ENCODE measurements at places on chromosomes 1 and 21.

DNA sequence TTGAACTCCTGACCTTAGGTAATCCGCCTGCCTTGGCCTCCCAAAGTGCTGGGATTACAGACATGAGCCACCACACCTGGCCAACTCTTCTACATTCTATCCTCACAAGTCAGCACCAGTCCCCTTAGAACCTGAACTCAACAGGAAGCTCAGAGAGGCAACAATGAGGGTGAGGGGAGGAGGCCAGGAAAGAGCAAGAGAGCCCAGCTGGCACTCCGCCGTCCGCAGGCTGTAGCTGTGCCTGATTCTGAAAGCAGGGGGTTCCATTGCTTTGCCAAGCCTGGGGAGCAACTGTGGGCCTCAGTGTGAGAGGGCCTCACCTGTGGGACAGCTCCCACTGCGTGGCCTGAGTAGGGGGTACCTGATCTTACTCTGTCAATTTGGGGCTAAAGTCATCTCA, 18.7 kb downstream of the STK40 start:
- peaks cover 21% of the 10 kb centered on the region for H3K36me3 ChIP-seq
- no peak overlapping the region for H3K4me3 ChIP-seq
- no peaks in the 10 kb centered on the region for H3K27me3 ChIP-seq

DNA sequence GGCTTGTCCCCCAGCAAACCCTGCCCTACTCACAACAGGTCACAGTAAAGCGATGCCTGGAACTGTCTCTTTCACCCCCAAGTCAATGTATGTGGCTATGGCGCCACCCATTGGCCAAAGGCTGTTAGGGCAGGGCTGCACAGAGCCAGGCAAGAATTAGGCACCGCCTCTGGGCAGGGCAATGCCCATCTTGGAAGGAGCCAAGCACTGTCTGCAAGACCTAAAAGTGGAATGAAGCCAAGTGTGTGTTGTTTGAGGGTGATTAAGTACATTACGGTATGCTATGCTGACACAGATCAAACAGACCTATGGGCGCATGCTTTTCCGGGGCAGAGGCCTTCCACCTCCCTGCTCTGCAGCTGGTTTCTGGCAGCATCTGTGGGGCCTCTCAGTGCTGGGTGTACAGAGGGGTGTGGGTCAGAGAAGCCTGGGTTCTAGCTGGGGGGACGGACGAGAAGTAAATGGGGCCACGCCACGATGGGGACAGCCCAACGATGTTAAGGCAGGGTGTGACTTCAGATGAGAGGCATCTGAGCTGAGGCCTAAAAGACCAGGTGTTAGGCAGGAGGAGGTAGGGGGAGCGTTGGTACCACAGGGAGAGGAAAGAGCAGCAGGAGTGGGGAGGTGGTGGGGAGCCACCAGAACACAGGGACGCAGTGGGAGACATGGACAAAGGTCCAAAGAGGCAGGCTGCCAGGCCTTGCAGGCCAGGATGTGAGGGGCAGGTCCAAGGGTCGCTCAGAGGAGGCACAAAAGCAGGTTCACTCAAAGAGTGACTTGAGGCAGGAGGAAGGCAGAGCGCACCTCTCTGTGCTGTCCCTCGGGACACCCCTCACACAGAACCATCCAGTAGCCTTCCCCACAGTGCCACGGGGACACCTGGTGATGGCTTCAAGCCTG, 49.8 kb downstream of the ACOT7 start:
- DNase-seq = peak; percentile 48
- H3K27me3 ChIP-seq = no peaks in the 10 kb centered on the region
- H3K27ac ChIP-seq = no peak overlapping the region
- H3K4me3 ChIP-seq = no peak overlapping the region

- H3K27me3 ChIP-seq = peaks cover 10% of the 10 kb centered on the region
- H3K4me1 ChIP-seq = peaks cover 41% of the 10 kb centered on the region
- no peak for DNase-seq
- peak overlapping the region; percentile 95 for H3K4me3 ChIP-seq
Observed at GRCh38 chr1:200410566-200410878, 686 bp upstream of the ZNF281 start.

DNA sequence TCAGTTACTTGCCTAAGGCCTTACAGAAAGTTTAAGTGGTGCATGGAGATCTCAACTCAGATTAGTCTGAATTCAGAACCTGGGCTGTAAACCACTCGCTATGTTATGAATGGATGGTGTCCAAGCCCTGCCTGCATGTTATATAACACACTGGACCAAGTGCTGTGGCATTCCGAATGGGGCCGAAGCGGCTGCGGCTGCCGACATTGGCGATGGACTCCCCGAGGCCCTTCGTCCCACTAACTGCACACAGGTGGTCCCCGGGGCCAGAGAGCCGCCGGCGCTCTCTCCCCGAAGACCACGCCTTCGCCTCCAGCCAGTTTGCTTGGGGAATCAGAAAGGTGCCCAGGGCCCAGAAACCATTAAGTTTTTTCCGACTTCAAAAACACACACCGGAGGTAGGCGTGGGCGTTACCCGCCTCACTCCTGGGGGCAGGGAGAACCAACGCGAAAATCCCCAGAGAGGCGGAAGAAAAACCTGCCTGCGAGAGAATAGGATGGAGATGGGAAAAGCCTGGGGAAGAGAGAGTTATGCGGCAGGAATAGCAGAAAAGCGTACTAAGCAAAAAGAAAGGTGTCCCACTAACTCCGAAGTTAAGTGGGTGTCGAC, 579 bp upstream of the TENT5C start:
- H3K27ac ChIP-seq = peak overlapping the region; percentile 92
- H3K4me3 ChIP-seq = peak overlapping the region; percentile 98
- peaks cover 17% of the 10 kb centered on the region for H3K36me3 ChIP-seq
- DNase-seq = no peak

DNA sequence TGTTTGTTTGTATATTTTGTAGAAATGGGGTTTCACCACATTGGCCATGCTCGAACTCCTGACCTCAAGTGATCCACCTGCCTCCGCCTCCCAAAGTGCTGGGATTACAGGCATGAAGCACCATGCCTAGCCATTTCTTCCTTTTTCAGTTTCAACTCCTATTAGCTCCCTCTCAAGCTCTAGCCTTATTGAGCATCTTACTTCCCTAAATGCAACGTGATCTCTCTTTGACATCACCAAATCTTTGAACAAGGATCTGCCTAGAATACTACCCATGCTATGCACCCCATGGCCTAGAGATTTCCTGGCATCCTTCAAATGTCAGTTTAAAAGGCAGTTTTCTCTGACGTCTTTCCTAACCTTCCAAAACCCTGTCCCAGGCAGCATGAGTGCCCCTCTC, 91.1 kb upstream of the NR5A2 start:
- peaks cover 12% of the 10 kb centered on the region for H3K4me1 ChIP-seq
- no peak for DNase-seq
- H3K27ac ChIP-seq = no peak overlapping the region
- peaks cover 53% of the 10 kb centered on the region for H3K27me3 ChIP-seq
- no peaks in the 10 kb centered on the region for H3K36me3 ChIP-seq
- no peak overlapping the region for H3K4me3 ChIP-seq

DNA sequence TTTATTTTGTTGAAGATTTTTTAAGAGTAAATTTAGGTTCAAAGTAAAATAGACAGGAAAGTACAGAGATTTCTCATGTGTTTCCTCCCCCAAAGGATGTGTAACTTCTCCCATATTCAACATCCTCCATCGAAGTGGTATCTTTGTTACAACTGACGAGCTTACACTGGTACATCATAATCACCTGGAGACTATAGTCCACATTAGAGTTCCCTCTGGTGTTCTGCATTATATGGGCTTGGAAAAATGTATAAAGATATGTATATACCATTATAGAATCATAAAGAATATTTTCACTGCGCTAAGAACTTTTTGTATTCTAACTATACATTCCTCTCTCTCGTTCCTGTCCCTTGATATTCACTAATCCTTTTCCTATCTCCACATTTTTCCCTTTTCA, 203.7 kb downstream of the AMY1C start:
- no peaks in the 10 kb centered on the region for H3K4me1 ChIP-seq
- no peaks in the 10 kb centered on the region for H3K36me3 ChIP-seq
- H3K27me3 ChIP-seq = no peaks in the 10 kb centered on the region
- no peak for DNase-seq
- no peak overlapping the region for H3K27ac ChIP-seq

All from T-helper 2 cell treated with Interferon-gamma antibody and Interleukin-4, amounts not matched to agents 5 μg/mL and 100 μg/mL, for 36 hours (primary cell).